ENCODE measurements at places on chromosomes 5 and 9.

- no peak for DNase-seq
Measured at GRCh38 chr5:133108481-133108921, 56.7 kb downstream of the HSPA4 start.

- DNase-seq, result no peak
Measured at GRCh38 chr5:131381021-131381420, 117.2 kb downstream of the CDC42SE2 start.

- DNase-seq, result no peak
Measured at GRCh38 chr9:81470864-81471263, 218.5 kb downstream of the TLE1 start.

GRCh38 chr5:37400501-37400900 lies 21.4 kb downstream of the WDR70 start:
- DNase-seq, result no peak

DNA sequence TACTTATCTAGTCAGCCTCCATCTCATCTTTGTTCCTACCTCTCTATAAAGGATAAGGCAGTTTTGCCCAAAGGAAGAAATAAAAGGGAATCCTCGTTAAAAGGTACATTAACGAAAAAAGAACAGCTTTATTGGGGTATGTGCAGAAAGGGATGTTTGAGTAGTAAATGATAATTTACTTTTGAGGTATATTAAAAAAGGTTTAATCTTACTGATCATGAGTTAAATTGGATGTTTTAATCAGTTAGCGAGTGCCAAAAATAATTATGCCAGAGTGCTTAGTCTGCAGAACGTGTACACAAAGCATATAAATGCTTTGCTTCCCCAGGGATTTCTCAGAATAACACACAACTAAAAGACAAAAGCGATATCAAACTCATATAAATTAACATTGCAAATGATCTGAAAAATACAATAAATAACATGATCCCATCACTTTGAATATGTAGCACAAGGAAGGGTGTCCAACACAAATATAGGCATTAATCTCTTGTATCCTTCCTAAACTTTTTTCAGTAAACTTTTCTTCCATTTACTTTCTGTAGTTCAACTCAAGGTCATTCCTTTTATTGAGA lies 865.0 kb downstream of the NR2F1-AS1 start:
- no peak for DNase-seq

- no peak for DNase-seq
Measured at GRCh38 chr9:111099199-111100008, 61.1 kb upstream of the LPAR1 start.

DNA sequence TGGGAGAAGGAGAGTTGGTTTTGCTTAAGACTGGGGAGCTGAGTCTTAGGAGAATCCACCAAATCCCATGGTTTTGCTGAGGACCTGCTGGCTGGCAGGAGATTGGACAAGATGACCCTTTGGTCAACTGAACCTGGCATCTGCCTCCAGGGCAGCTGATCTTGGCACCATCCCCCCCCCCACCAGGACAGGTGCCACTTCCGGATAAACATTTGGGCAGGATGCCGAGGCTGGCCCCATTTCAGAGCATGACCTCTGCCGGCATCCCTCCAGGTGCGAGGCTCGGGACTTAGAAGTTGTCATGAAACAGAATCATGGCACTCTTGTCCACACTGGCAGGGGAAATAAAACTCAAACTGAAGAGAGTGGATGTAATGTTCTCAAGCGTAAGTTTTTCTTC lies 165.6 kb downstream of the MACROH2A1 start:
- no peak for DNase-seq

GRCh38 chr5:67195406-67196275 lies 958 bp downstream of the CD180 start:
- DNase-seq, result no peak

DNA sequence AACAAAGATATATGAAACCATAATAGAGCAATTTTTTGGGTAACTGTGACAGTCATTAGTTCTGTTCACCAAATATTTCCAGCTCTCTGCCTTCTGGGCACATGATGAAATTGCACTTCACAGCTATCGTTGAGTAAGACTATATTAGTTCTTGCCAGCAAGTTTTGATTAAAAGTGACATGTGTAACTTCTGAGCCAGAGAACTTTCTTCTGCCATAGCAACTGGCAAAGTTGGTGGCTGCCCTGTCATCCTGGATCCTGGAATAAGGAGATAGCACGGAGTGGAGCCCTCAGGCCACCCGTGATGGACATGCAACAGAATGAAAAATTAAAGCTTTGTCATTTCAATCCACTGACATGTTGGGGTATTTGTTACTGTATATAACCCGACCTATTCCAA lies 194.4 kb upstream of the VCAN start:
- DNase-seq, result no peak

GRCh38 chr5:52987711-52988331 lies 1.3 kb upstream of the ITGA2 start:
- peak; percentile 7 for DNase-seq

GRCh38 chr5:157370967-157371366 lies 89.0 kb upstream of the NIPAL4 start:
- no peak for DNase-seq

- DNase-seq, result no peak
Measured at GRCh38 chr9:38434853-38435252, 10.6 kb upstream of the IGFBPL1 start.

- no peak for DNase-seq
Measured at GRCh38 chr5:109844148-109844547, 154.4 kb downstream of the MAN2A1 start.

DNA sequence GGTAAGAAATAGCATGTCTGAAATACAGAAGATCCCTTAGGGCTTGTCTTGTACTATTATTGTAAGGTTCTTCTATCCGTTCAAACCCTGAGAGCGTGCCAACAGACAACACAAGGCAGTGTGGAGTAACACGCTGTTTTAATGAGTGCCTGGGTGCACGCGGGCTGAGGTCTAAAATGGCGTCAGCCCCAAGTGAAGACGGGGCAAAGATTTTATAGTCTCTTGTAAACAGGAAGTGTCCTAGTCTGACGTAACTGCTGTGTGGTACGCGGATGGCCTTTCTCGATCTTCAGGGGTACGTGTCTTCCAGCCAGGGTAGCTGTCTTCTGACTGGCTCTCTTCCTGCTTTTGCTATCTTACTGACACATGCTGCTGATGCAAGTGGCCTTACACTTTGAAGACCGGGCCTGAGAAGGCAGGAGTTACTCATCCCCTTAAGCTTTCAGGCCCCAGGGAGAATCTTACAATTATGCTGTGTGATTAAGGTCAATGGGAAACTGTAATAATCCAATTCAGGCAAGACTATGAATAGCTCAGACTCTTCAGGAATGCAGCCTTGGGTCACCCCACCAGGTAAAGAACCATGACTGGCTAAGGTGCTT lies 1812.0 kb upstream of the CDH9 start:
- DNase-seq, result no peak

DNA sequence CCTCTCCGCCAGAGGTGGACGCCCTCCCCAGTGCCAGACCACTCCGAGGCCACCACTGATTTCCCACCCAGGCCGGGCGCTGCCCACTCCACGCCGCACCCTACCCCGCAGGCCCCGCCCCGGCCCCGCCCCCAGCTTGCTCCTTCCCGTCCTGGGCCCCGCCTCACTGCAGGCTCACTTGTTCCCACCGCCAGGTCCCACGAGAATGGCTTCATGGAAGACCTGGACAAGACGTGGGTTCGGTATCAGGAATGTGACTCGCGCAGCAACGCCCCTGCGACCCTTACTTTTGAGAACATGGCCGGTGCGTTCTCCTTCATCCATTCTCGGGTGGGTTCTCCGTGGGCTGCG lies 6.5 kb downstream of the LRRC26 start:
- DNase-seq, result no peak

- DNase-seq, result no peak
Measured at GRCh38 chr5:142046191-142046590, 33.4 kb upstream of the GNPDA1 start.

- DNase-seq, result no peak
Measured at GRCh38 chr9:86135371-86135770, 36.0 kb upstream of the GOLM1 start.

GRCh38 chr5:10151656-10152055 lies 98.0 kb downstream of the ATPSCKMT start:
- no peak for DNase-seq

DNA sequence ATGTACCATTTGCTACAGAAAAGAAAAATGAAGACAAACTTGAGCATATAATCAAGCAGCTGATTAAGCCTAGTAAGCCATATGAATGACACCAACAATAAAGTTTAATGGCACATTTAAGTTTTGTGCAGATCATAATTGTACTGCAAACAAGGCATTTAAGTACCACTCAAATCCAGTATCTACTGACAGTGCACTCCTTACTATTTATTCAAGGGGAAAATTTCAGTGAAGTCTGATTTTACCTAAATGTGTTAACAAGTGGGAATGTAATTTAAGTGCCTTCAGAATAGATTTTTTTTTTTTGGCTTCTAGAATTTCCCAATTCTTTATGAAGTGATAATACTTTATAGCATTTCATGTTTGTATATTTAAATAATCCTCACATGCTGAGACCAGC lies 341.0 kb upstream of the POU5F2 start:
- no peak for DNase-seq

GRCh38 chr9:20728493-20729220 lies 44.6 kb downstream of the FOCAD start:
- no peak for DNase-seq

DNA sequence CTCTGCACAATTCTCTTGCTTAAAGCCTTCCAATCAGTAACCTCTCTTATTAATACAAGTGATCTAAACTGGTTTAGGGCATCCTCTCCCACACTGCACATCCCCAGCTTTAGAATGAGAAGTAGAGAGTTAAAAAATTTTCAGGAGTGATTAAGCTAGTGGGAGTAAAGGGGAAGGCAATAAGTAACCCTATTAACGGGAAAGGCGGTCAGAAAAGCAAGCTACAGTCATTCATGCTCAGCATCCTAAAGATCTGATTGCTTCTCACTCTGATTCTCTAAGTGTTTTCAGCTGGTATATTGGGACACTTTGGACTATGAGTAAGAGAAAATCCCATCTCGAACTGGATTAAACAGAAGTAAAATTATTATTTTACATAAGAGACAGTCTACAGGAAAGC lies 15.8 kb downstream of the CDH6 start:
- DNase-seq, result no peak

GRCh38 chr9:78676623-78677022 lies 379.7 kb downstream of the PSAT1 start:
- DNase-seq, result no peak

DNA sequence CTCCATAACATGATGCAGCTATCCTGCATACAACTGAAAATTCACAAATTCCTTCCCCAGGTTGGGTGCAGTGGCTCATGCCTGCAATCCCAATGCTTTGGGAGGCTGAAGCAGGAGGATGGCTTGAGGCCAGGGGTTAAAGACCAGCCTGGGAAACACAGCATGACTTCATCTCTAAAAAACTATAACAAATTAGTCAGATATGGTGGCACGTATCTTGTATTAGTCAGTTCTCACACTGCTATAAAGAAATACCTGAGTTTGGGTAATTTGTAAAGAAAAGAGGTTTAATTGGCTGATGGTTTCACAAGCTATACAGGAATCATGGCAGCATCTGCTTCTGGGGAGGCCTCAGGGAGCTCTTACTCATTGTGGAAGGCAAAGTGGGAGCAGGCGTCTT lies 56.4 kb upstream of the DAPK1 start:
- DNase-seq, result no peak

DNA sequence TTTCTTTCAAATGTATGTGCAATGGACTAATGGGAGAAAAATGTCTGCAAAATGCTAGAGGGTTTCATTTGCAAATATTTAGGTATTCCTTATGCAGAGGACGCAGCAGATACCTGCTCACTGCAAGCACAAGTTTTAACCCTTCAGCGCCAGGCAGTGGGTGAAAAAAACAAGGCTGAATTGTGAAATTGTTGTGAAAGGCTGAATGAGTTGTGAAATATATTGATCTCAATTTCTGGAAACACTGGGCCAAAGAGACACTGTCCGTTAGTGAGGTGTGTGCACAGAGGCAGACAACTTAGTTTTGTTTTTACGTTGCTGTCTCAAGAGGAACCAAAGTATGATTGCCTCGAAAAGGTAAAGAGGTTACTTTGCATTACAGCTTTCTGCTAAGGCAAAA lies 18.8 kb downstream of the FUBP3 start:
- DNase-seq, result peak; percentile 38

GRCh38 chr5:149745-150485 lies 41.4 kb upstream of the LRRC14B start:
- DNase-seq, result no peak

- DNase-seq, result no peak
Measured at GRCh38 chr9:4344946-4345345, 45.1 kb upstream of the GLIS3 start.

DNA sequence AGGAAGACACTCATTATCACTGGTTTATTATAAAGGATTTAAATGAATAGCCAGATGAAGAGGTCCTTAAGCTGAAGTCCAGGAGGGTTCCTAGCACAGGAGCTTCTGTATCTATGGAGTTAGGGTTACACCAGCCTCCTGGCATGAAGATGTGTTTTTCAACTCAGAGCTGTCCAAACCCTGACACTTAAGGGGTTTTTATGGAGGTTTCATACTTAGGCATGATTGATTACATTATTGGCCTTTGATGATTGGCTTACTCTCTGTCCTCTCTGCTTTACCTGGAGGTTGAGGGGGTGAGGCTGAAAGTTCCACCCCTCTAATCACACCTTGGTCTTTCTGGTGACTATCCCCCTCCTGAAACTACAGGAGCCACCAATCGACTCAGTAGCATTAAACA lies 84.9 kb upstream of the ZNF169 start:
- DNase-seq, result no peak

- DNase-seq, result no peak
Measured at GRCh38 chr5:144203750-144204596, 33.3 kb downstream of the KCTD16 start.

DNA sequence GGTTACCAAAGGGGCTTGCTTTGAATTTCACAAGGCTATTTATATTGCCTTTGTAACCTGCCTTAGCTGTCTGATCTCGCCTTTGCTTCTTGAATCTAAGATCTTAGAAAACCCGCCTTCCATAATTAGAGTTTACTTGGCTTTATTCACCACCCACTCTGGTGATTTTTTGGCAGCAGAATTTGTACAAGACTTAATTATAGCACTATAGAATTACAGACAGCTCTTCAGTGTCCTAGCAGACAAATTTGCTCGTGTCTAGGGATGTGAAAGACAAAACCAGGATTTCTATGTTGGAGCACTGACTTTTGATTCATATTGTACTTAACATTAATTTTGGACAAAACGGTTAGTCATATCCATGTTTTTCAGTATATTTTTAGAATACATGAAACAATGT lies 306.6 kb downstream of the ADGRV1 start:
- no peak for DNase-seq

GRCh38 chr9:83473488-83473971 lies 64.7 kb downstream of the FRMD3 start:
- DNase-seq, result no peak

GRCh38 chr9:127912882-127913281 lies 4.0 kb downstream of the ST6GALNAC4 start:
- no peak for DNase-seq
